ENCODE measurements at places on chromosomes 2 and 18. TPM values are rescaled to one million over a fixed set of nuclear protein-coding genes. Genes with fewer than 3 reads are reported as not detected.

GRCh38 chr18:34838669-34839068, 128.6 kb downstream of the DTNA start:
- DNase-seq, result no peak

GRCh38 chr18:26356045-26356785, 130.0 kb downstream of the TAF4B start:
- DNase-seq, result no peak

DNA sequence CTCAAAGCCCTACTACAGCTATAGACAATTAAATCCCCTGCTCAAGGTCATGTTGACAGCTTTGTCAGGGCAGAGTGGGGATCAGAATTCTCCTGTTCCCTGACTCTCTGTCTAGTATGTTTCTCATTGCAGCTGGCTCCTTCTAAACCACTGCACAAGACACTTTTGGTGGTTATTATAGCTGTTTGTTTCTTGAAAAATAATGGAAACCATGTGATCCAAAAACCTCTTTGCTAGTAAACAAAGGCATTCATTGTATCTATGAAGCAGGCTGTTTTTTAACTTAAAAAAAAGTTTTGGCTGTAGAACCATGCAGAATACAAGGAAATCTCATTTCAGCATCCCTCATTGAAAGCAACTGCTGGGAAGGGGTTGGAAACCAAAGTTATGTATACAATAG, 352.5 kb upstream of the EPHA4 start:
- DNase-seq, result no peak

GRCh38 chr2:17719562-17720371, 33.8 kb downstream of the SMC6 start:
- DNase-seq, result no peak

- DNase-seq, result peak; percentile 77
These were observed 35.4 kb upstream of the RHOB start for GRCh38 chr2:20411361-20411894.

GRCh38 chr2:60549928-60550177, 3.6 kb downstream of the BCL11A start:
- no peak for DNase-seq

- no peak for DNase-seq
These were observed 60.6 kb upstream of the ATP8B1 start for GRCh38 chr18:57863706-57864105.

DNA sequence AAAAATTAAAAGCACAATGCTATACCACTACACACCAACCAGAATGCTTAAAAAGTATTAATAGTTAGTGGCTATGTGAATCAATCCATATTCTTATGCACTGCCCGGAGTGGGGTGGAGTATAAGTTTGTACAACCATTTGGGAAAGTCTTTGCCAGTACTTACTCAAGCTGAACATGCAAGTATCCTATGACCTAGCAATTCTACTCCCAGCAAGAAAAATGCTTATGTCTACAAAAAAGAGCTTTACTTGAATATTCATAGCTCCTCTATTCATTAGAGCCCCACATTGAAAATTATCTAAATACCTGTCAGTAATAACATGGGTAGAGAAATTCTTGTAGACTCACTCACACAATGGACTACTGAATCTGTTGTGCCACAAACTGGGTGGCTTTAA, 21.4 kb upstream of the CNOT11 start:
- DNase-seq, result no peak

GRCh38 chr2:70935468-70936164, at the start of gene ATP6V1B1:
Gene ATP6V1B1, plus strand, starts transcription at chr2:70935900. Its CDS starts 55 bp downstream, at chr2:70935955.
- no peak for DNase-seq

GRCh38 chr2:200318940-200319435, 12.5 kb downstream of the SPATS2L start:
- DNase-seq, result no peak

DNA sequence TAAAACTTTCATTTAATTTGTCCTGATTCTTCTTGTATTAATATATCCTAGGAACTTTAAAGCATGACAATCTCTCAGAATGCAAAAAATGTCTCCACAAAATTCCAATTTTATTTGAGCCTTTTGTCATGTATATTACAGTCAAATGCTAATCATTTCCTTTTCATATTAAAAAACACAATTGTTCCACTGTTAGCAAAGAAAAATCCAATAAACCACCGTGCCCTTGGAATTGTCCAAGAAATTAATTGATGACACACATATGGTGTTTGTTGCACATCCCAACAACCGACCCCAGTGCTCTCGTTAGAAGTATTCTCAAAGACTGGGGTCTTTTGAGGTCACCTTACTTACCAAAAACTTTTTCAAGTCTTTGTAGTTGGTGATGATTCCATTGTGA, 28.1 kb downstream of the GFPT1 start:
- no peak for DNase-seq

DNA sequence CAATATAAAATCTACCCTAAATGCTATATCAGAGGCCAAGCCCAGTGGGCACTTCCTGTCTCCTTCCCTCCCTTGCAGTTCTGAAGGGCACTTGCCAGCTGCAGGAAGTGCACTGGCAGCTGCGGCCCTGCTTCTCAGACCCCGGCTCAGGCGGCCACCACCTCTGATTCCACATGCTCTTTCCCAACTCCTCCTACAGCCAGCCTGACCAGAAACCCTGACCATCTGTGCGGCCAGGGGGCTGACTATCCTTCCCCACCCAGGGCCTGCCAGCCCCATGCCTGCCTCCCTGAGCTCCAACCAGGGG, 88.6 kb downstream of the ZBTB7C start:
- DNase-seq, result no peak

GRCh38 chr2:129806317-129806716, 173.1 kb upstream of the RAB6C start:
- no peak for DNase-seq

DNA sequence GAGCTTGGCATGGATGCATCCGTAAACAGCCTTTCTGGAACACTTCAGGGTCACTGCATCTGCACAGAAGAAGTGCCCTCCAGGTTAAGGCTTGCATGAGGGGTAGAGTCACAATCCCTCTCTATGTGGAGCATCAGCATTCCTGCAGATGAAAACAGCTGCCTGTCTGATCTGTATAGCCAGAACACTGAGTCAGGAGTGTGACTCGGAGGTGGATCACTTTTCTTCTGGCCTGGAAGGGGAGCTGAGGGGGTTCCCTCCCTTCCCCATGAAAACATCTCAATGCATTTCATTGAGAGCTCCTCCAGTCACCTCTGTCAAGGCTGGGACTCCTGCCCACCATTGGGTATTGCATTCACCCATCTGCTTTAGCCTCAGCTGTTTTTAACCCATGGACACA, 72.5 kb upstream of the SERPINE2 start:
- DNase-seq, result no peak

DNA sequence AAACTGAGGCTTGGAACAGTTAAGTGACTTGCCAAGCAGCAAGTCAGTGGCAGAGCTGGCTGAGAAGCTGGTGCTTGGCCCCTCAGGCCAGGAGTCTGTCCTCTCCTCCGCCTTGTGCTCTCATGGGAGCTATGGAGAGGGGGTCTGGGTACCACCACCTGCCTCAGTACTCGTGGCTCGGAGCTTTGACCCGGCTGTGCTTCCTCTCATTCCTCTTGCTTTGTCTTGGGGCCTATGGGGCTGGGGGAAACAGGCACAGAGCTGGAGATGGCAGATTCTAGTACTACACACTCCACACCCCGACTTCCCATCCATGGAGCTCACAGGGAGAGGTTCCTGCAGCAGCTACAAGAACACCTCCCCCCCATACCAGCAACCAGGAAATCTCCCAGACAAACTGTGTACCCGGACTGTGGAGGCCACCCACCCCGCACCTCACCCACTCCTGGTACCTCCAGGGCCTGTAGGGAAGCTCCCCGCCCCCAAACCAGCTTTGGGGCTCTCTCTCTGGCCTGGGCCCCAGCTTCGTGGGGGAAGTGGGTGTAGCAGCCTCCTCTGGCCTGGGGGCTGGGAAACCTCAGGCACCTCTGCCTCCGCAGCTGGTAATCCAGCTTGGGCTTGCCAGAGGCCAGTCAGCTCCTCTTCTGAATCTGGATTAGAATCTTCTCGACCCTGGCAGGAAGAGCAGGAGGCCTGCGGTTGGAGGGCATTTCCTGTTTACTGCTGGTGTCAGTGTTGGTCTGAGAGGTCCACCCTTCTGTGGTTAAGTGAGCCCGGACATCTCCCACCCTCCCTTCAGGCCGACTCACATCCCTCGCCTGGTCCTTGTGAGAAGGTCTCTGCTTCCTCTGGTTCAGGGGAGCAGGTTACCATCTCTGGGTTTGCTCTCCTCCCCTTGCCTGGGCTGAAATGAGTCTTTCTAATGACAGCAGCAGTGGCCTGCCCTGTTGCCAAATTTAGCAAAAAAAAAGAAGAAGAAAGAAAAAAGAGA, 22.3 kb upstream of the RHOB start:
- peak; percentile 45 for DNase-seq

- peak; percentile 40 for DNase-seq
These were observed 984 bp downstream of the CCDC88A start for GRCh38 chr2:55418512-55419232.

DNA sequence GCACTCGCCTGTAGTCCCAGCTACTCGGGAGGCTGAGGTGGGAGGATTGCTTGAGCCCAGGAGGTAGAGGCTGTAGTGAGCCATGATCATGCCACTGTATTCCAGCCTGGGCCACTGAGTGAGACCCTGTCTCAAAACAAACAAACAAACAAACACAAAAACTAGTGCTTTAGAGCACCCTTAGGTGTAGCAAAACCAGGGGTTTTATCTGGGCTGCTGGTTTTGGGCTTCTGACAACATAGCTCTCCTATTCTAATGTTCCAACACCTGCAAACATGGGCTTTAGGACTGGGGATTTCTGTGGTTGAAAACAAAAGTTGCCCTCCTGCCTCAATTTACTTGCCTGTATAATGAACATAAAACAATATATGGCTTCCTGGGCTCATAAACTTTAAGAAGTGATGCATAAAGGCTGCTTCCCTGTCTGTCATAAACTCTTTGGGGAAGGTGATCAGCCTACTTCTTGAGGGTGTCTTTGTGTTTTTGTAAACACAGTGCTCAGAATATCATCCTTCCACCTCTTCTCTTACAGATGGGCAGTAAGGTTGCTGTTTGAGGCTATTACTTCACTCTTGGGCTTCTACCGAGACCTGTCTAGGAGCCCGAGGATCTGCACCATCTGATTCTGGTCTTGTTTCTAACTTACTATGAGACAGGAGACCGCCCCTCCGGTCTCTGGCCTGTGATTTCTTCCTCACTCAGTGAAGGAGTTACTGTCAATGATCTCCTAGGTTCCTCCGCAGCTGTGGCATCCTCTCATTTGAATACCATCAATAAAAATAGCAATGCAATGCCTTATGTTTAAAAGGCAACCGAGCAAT, 246.5 kb downstream of the MYCN start:
- no peak for DNase-seq

DNA sequence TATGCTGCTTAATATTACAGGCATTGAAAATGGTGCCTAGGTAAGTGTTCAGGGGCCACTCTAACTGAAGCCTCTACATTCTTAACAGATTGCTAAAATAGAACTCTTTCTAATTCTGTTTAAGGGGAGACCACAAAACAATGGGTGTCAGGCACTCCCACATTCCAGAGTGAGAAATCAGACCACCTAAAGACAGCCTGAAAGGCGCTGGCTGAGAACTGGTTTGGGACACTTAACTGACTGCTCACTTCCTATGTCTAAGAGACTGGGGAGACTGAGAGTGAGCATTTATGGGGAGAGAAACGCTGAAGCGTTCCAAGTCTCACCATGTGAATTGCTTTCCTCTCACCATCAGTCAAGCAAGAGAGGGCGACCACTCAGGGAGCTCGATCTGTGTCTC, 108.8 kb upstream of the ITGB6 start:
- DNase-seq, result no peak

- DNase-seq, result no peak
These were observed 150.2 kb downstream of the CCDC85A start for GRCh38 chr2:56333812-56334485.

DNA sequence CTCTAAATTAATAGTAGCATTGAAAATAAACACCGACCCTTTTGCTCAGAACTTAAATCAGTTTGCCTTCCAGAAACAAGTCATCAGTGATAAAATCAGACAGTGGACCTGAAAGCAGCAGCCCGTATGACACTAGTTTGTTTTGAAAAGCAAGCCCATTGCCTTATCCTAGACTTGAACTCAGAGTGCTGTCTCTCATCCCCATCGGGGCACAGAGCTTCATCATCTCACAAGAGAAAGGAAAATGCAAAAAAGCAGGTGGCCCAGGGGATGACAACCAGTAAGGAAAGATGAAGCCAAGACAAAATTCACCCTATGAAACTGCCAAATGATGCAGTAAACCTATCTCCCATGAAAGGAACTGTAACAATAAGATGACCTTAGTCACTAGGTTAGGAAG, 71.2 kb downstream of the CERKL start:
- DNase-seq, result no peak

GRCh38 chr2:219266232-219266631, 12.5 kb upstream of the TUBA4A start:
- no peak for DNase-seq

DNA sequence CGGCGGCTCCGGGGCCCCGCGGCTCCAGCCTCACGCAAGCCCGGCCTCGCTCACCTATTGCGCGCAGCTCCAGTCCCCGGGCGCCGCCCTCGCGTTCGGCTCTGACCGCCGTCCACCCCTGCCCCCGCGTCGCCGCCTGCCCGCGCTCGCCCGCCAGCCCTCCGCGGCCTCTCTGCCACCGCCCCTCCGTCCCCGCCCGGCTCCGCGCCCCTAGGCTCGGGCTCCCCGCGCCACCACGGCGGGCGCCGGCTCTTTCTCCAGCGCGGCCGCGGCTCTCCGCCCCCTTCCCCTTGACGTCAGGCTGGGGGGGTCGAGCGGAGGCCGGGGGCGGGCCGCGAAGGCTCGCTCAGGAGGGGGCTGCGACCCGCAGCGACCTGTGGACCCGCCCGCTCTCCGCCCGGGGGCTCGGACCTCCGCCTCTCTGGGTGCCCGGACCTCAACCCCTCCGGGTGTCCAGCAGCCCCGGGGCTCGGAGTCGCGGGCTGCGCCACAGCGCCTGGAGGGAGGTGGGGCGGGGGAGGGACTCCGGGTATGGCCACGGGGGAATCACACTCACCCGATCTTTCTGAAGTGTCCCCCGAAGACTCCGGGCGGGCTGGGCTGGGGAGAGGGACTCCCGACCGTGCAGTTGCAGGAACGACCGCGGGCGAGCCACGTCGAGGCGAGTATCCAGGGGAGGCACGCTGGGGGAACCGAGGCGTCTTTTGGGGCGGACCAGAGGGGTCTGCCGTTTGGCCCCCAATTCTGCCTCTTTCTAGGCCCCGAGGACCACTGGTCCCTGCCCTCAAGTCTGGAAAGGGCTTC, at the start of gene SEMA4C:
Gene SEMA4C, minus strand, starts transcription at position 259 of the 804 bp plus-strand sequence. CDS start 2,194 bp downstream, outside the sequence.
- DNase-seq, result peak; percentile 71

- no peak for DNase-seq
These were observed 1297.6 kb upstream of the ACVR2A start for GRCh38 chr2:146547236-146547635.

TMEM178A gene
- total RNA-seq, result not detected

GYPC gene
- total RNA-seq, result 92.3 TPM

UGT1A8 gene
- not detected for total RNA-seq

OSBPL6 gene
- not detected for total RNA-seq

RNF152 gene
- total RNA-seq, result 0.50 TPM

COLEC11 gene
- total RNA-seq, result not detected

CNRIP1 gene
- 0.39 TPM for total RNA-seq

EN1 gene
- total RNA-seq, result not detected

ANKRD29 gene
- 0.35 TPM for total RNA-seq
